Activated CD4-positive, alpha-beta T cell treated with anti-CD3 and anti-CD28 coated beads for 4 hours (primary cell): ENCODE measurements at places on chromosomes 1 and 21.

DNA sequence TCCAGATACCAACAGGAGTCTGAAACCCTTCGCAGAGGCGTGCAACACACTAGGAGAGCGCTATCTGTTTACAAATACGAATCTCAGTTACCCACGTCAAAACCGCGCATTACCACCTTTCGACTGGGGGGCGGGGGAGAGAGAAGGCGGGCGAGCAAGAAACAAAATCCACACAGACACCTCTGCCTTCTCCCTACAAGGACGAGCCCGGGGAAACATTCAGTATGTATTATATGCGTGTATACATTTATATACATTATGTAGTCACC, 722 bp downstream of the TUT4 start:
- peak; percentile 65 for DNase-seq

- DNase-seq = no peak
These were observed 31.8 kb downstream of the SLC2A1 start for GRCh38 chr1:42926879-42927242.

DNA sequence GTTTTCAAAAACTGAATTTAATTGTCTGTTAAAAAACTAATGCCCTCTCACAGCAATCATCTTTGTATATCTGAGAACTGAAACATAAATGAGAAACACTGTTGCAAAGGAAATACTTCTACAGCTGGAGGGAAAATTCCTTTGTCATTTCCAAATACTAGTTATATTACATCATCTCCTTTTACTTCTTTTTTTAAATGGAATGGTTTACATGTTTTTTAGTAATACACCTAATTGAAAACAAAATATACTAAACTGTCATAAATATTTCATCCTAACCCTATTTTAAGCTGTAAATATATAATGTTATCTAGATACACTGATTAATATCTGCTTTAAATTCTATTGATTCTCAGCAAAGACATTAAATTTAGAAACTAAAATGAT, 19.1 kb downstream of the CDC42BPA start:
- no peak for DNase-seq

- no peak for DNase-seq
These were observed 45.7 kb downstream of the MIS18A start for GRCh38 chr21:32233055-32233546.

- DNase-seq = no peak
These were observed at the start of gene C4BPB for GRCh38 chr1:207088701-207089626. TSS of gene C4BPB (plus strand) at chr1:207088860. CDS start at chr1:207089532, 672 bp downstream.

DNA sequence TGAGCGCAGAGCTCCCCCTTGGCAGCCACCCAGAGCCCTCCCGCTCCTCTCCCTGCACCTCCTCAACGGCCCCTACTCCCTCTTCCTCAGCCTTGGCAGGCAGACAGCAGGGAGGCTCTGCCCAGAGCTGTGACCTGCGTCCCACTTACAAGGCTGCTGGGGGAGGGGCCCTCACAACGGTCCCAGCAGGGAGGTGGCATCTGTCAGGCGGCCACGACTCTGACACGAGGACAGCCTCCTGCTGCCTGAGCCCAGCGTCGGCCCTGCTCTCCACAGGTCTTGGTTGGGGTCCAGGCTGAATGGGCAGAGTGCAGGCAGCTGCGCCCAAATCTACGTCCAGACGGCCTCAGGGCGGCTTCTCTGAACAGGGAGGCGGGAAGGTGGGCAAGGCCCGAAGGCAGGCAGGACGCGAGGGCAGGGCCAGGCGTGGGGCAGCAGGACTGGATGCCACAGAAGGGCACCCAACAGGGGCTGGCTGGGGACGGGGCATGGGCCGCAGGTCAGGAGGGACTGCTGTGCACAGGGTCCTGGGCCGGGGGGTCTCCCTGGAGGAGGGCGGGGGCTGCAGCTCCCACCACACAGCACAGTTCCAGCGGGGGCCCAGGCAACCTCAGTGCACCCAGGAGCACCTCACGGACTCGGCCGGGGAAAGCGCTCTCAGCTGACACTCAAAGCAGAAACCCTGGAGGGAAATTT, 7.5 kb downstream of the SLC19A1 start:
- no peak for DNase-seq

DNA sequence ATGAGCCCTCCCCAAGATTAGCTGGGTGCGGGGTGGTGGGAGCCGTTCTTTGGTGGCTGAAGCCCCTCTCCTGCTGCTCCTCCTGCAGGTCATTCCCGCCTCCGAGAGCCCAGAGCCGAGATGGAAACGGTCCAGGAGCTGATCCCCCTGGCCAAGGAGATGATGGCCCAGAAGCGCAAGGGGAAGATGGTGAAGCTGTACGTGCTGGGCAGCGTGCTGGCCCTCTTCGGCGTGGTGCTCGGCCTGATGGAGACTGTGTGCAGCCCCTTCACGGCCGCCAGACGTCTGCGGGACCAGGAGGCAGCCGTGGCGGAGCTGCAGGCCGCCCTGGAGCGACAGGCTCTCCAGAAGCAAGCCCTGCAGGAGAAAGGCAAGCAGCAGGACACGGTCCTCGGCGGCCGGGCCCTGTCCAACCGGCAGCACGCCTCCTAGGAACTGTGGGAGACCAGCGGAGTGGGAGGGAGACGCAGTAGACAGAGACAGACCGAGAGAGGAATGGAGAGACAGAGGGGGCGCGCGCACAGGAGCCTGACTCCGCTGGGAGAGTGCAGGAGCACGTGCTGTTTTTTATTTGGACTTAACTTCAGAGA, 448 bp downstream of the G0S2 start:
- no peak for DNase-seq

DNA sequence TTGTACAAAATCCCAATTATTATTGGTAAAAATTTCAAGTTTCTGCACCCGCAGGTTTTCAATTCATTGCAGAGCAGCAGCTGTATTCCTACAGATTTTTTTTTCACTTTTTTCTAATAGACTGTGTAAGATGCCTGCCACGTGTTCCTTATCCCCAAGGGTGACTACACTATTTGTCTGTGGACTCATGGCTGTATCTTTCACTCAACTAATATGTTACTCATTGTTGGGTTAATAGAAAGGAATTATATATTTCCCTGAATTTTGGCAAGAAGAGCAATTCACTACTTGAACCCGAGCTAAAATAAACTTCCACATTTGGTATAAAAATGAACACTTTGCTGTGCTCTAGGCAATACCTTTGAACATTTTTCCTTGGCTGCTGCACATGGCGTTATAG, 158.7 kb downstream of the NCAM2 start:
- DNase-seq = no peak

- DNase-seq = no peak
These were observed 559.7 kb upstream of the CAMK1G start for GRCh38 chr1:209023790-209024189.

- DNase-seq = no peak
These were observed 35.8 kb upstream of the RUNX1 start for GRCh38 chr21:35084869-35085268.

- no peak for DNase-seq
These were observed 34.9 kb upstream of the GADD45A start for GRCh38 chr1:67650061-67650460.

DNA sequence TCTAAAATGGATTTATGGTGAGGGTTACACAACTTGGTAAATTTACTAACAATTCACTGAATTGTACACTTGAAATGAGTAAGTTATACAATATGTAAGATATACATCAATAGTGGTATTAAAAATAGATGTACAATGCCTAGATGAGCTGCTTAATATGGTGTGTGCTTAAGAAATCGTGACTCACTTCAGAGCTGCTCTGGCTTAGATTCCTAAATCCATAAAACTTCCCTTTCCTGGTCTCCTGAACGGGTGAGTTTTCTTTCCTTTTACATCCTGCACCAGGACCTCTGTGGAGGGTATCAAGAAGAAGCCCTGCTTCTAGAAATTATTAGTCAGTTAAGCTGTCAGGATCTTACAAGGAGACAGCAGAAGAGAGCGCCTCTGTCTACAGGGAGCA, 30.4 kb downstream of the H3-3A start:
- DNase-seq = no peak

- DNase-seq = peak; percentile 9
These were observed 769 bp downstream of the NTPCR start for GRCh38 chr1:232951180-232951579.

- DNase-seq = no peak
These were observed 97.1 kb downstream of the TRIM11 start for GRCh38 chr1:228309326-228310067.

GRCh38 chr1:22978299-22978698, 5.6 kb upstream of the LACTBL1 start:
- DNase-seq = no peak

DNA sequence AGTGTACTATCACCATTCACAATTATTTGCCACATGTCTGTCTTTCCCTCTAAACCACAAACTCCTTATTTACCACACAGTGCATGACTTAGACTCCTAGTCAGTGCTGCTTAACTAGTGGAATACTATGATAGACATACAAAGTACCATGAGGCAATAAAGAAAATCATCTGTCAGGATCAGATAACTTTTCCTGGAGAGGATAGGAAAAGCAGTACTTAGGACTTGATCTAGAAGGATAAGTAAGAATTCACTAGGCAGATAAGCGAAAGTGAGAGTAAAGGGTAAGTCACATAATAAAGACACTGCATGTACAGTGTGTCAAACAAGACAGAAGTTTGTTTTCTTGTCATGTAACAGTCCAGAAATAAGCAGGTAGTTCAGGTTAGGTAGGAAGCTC, 21.2 kb upstream of the TSPAN1 start:
- DNase-seq = no peak

DNA sequence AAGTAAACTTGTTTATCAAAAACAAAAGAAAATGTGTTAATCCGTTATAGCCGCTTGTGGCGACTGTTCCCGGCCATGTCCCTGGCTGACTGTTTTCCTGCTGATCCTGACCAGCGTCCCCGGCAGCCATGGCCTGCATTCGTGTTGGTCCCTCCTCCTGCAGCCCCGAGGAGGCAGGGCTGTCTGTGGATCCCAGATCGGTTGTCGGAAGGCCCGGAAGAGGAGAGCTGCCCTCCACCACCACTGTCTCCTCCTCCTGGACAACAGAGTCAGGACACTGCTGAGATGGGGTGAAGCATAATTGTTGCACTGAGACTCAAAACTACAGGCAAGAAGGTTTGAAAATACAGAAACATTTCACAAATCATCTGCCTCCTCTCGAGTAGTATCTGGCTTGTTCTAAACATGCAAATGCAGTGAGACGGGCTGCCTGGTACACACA, 3.6 kb upstream of the MXRA8 start:
- no peak for DNase-seq

GRCh38 chr1:19765623-19766022, 34.1 kb downstream of the TMCO4 start:
- DNase-seq = peak; percentile 9

- DNase-seq = no peak
These were observed 5.6 kb downstream of the OSBPL9 start for GRCh38 chr1:51622455-51622913.

- no peak for DNase-seq
These were observed 83.0 kb upstream of the IVNS1ABP start for GRCh38 chr1:185400052-185400451.

- peak; percentile 65 for DNase-seq
These were observed 725 bp downstream of the MTFR1L start for GRCh38 chr1:25820247-25821111.

DNA sequence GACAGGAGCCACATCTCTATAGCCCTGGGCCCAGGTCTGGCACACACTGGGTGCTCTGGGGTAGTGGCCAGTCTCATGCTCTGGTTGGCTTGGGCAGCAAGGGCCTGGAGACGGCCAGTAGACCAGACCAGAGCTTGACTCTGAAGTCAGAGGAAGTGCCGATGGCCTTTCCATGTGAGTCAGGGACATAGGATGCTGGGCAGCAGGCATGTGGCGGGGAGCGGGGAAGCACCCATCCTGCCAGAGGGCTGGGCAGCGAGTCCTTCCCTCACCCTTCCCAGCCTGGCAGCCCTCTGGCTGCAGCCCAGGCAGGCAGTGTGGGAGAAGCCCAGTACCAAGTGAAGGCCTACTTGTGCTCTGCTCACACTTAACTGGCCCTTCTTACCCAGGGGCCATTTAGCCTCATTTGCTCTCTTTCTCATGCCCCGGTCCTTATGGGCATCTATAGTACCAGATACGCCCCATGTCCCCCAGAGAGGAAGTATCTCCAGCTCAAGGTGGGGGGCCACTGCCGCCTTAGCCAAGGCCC, 3.3 kb downstream of the GPR153 start:
- no peak for DNase-seq

DNA sequence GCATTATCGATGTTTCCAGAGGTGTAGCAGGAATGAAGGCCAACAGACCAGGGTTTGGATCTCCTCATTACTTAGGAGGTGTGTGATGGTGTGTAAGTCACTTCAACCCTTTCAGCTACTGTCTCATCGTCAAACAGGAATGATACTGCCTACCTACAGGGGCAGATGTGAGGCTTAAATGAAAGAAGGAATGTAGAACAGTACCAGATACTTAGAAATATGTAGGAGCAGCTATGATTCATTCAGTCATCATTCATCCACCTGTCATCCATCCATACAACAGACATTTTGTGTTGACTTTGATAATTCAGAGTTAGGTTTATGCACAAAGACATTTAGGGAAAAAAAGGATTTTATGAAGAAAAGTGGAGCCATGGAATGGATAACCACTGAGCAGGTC, 486.9 kb upstream of the DAB1 start:
- no peak for DNase-seq

GRCh38 chr1:10632691-10633090, 157.9 kb downstream of the PEX14 start:
- no peak for DNase-seq

GRCh38 chr1:217048104-217048707, 325.0 kb upstream of the ESRRG start:
- DNase-seq = no peak

DNA sequence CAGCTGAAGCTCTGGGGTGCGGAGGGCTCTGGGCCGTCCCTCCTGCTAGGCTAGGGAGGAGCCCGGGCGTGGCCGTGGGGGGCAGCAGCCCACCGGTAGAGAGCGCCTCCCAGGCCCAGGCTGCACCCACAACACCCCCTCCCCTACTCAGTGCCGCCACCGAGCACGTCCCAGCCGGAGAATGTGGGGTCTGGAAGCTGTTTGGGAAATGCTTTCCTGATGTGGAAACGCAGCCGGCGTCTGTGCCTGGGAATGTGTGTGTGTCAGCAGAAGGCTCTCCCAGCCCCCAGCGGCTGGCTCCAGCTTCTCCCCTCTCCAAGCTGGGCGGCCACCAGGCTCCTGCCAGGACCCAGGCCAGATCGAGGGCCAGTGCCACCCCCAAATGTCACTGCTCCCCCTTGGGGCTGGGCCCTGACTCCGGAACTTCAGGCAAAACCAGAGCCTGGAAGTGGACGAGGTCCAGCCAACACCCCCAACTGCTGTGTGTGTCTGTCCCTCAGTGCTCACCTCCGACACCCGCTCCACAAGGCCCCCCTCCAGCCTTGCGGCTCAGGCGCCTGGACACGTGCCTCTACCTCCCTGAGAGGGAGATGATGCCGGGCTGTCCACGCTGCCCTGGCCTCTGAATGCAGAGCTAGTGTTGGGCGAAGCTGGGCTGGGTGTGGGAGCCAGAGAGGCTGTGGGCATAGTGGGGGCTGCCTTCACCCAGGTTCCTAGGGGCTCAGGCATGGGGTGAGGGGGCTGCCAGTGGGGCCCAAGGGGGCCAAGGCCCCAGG, 74.7 kb downstream of the MEGF6 start:
- no peak for DNase-seq

- no peak for DNase-seq
These were observed 7.6 kb upstream of the C1orf21 start for GRCh38 chr1:184379111-184379752.

- no peak for DNase-seq
These were observed 1.1 kb downstream of the PLXNA2 start for GRCh38 chr1:208242941-208243526.

- peak; percentile 37 for DNase-seq
These were observed at the start of gene F11R for GRCh38 chr1:161020509-161021164. TSS of gene F11R (minus strand) at chr1:161021152. CDS start at chr1:161021073, 79 bp downstream.

GRCh38 chr1:17207966-17208418, 3.1 kb downstream of the PADI1 start:
- DNase-seq = peak; percentile 56

GRCh38 chr1:94012708-94013366, 103.6 kb upstream of the GCLM start:
- DNase-seq = no peak

GRCh38 chr1:64171246-64171645, 32.2 kb upstream of the UBE2U start:
- no peak for DNase-seq
